ENCODE measurements at places on chromosomes 3 and 15.

GRCh38 chr3:195209847-195210265 is 61.1 kb downstream of the XXYLT1 start:
- no peak for DNase-seq

- DNase-seq, result no peak
Measured at GRCh38 chr15:80003934-80004472, 33.0 kb upstream of the BCL2A1 start.

DNA sequence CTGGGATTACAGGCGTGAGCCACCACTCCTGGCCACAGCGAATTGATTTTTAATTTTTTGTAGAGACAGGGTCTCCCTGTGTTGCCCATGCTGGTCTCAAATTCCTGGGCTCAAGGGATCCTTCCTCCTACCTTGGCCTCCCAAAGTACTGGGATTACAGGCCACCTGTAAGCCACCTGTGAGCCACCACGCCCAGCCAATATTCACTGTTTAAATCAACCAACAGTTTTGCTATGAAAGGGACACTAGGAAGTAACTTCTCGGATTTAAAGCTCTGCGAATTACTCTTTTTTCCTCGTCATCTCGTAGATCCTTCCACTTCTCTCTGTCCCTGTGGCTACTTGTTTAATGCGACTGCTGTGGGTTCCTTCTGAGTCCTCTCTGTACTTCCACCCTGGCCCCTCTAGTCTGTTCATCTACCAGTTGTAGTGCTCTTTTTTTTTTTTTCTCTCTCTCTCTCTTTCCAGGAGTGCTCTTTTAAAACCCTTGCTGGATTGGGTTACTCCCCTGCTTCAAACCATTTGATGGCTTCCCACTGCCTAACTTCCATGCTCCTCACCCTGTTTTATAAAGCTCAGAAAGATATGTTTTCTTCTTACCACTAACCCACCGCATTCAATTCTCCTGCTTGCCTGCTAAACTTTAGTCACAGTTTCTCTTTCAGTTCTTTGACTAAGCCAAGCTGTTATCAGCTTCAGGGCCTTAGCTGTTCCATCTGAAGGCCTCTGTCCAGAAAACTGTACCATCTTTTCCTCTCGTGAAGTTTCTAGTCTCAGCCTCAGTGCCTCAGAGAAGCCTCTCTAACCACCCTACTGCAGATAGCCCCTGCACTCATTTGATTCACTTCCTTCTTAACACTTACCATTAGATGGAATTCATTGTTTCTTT is 12.4 kb downstream of the RTF1 start:
- DNase-seq, result no peak

DNA sequence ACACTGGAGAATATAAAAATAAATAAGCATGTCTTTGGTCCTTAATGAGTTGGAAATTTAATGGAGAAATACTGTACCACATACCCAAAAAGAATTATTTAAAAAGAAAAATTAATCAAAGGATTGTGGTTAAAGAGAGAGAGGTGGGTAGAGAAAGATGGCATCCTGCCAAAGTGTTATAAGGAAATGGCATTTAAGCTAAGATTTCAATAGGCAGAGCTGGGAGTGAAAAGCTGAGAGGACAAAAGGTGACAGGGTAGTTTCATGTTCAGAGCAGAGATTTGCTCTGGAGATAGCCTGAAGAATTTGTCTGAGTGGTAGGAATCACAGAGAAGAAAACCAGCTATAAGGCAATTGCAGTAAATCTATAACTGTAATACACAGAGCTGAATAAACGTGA is 181.0 kb downstream of the SI start:
- DNase-seq, result no peak

GRCh38 chr3:99777708-99778107 is 40.0 kb upstream of the CMSS1 start:
- DNase-seq, result no peak

- no peak for DNase-seq
Measured at GRCh38 chr15:53758412-53758811, 1.1 kb downstream of the WDR72 start.

- no peak for DNase-seq
Measured at GRCh38 chr15:69096196-69096595, 64.2 kb upstream of the GLCE start.

GRCh38 chr3:24177201-24177600 is 232.1 kb downstream of the NR1D2 start:
- no peak for DNase-seq

DNA sequence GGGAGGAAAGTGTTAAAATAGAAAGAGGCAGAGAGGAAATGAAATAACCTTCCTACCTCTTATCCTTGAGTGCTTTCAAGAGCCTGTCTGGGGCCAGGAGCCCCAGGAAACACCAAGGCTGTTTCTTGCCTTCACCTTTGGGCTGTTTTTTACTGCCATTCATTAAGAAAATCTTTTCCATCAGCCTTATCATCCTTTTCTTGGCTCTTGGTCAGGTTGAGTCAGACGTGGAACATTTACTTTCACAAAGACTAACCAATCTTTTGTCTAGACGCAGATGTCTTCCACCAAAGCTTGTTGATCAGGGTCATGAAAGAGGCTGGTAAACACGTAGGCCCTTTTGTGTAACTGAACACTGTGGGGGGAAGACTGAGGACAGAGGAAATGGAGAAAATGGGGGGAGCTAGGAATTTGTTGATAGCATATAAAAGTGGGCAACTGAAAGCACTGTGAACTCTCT is 151.0 kb upstream of the THBS1 start:
- no peak for DNase-seq

DNA sequence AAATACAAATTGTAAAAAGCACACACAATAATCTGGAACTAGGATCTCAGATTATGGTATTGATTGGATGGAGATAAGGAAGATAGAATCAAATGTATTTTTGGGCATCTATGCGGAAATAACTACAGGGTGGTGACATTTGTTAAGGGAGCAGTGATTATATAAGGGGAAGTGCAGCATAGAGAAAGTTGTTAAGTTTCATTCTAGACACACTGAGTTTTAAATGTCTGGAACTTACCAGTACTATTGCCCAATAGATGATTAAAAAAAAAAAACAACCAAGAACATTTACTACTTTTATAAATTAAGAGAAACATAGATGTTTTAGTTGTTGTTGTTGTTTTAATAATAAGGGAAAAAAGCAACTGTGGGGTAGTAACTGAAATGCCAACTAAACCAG is 32.1 kb upstream of the C3orf38 start:
- DNase-seq, result no peak

DNA sequence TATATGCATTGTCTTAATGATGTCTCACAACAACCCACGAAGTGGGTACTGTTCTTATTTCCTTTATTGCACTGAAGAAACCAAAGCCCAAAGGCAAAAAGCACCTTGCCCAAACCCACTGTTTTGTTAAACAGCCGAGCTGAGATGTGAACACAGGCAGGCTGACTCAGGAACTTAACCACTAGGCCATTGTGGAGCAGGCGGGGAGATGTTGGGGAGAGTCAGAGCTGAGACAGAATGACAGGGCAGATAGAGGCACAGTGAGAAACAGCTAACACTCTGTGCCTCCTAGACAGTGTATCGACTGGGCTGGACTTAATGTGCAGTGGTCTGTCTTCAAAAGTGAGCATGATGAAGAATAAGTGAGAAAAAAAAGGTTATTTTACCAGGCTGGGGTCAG is 56.5 kb downstream of the RPLP1 start:
- DNase-seq, result no peak

- DNase-seq, result no peak
Measured at GRCh38 chr15:80823995-80824394, 44.8 kb downstream of the CEMIP start.

DNA sequence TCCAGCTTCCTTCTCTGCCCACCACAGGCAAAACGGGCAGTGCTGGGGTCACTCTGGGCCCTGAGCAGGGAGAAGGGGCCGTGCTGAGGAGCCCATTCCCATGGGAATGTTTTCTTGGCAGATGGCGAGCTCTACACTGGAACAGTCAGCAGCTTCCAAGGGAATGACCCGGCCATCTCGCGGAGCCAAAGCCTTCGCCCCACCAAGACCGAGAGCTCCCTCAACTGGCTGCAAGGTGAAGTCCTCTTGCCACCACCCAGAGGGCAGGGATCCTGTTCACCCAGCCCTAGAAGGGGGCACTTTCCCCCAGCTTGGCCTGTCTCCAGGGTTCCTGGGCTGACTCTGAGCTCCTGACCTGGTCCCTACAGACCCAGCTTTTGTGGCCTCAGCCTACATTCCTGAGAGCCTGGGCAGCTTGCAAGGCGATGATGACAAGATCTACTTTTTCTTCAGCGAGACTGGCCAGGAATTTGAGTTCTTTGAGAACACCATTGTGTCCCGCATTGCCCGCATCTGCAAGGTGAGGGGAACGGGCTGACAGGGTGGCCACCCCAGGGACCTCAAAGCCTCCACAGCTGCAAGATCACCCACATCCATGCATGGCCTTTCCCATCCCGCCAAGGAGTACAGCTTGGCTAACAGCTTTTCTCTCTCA is 12.4 kb downstream of the CIB1 start:
- DNase-seq, result no peak

GRCh38 chr3:154496978-154497377 is 67.0 kb upstream of the GPR149 start:
- DNase-seq, result no peak

DNA sequence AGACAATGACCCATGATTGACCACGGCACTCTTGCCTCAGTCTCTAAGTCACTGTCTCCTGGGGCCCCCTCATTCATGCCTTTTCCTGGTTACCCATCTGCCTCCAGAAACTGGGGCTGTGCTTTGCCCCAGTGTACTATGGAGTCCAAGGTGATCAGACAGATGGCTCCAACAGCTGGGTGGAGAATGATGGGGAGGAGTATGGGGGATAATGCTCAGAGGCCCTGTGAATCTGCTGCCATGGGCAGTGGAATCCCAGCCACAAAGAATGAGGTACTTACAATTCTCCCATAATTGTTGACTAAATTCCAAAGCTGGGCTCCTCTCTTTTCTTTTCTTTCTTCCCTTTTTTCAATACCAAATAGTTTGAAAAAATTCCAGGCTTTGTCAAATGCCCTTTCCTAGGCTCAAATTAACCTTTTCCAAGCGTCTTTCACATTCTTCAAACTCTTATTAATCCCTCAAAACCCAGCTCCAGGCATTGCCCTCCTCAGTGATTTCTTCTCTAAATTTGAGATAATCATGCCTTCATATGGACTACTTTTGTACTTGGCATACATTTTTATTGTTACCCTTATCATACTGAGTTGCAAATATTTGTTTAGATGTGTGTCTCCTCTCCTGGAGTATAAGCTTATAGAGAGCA is 148.5 kb upstream of the ICE2 start:
- DNase-seq, result no peak

DNA sequence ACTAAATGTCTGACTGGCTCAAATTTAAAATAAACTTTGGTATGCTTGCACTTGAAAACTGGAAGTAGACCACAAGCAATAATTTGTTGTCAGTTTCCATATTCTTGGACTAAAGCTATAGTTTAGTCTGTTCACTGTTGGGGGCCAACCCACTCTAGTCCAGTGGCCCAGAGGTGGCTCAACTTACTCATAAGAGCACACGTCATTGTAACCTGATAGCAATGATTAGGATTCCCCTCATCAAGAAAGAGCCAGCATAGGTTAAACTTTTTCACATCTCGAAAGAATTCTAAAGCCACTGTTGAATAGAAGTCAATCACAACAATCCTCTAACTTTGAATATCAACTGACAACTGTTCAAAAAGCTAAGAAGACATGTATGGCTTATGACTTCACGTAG is 147.0 kb downstream of the MEIS2 start:
- no peak for DNase-seq

DNA sequence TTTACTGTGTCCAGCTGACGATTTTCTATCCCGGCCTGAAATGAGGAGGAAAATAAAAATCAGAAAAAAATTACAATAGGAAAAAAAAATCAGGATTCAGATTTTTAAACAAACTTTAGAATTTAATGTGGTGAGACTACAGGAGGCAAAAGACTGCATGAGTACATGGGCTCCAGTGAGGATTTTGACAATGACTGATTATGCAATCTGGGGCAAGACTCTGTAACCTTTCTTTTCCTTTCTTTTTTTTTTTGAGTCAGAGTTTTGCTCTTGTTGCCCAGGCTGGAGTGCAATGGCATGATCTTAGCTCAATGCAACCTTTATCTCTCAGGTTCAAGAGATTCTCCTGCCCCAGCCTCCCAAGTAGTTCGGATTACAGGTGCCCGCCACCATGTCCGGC is 29.9 kb downstream of the SPG11 start:
- no peak for DNase-seq

DNA sequence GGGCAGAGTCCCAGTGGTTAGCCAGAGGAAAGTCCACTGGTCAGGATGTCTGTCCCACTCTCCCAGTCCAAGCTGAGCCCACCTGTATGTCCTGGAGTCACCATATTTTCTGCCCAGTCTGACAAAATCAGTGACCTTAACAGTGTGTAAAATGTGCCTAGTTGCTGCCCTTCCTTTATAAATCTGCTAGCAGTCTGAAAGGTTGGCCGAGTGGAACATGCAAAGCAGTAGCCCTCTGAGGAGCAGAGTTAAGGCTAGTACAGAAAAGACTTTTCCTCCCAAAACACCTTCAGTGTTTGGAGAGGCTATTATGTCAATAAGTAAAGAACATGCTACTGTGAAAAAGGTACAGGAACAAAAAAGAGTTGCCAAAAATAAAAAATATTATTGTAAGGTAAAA is 15.3 kb downstream of the TTC21A start:
- DNase-seq, result no peak

DNA sequence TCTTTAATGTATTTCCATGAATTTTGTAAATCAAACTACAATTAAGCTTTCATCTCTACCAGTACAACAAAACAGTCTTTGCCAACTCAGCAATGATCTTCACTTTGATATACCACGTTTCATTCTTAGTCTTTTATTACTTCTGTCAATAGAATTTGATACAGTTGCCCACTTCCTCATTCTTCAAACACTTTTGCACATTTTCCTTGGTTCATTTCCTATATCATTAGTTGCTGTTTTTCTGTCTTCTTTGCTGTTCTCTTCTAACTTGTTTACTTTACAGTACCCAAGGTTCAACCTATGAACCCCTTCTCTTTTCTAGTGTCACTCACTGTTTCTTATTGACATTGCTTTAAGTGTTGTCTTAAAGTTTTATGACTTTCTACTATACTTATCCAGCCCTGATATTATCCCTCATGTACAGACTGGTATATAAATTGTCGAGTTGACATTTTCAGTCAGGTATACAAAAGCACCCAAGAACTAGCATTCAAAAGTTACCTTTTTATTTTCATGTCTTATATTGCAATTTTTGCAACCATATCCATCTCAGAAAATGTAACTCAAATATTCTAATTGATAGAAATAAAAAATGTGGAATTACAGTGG is 903.1 kb downstream of the NSUN3 start:
- DNase-seq, result no peak

DNA sequence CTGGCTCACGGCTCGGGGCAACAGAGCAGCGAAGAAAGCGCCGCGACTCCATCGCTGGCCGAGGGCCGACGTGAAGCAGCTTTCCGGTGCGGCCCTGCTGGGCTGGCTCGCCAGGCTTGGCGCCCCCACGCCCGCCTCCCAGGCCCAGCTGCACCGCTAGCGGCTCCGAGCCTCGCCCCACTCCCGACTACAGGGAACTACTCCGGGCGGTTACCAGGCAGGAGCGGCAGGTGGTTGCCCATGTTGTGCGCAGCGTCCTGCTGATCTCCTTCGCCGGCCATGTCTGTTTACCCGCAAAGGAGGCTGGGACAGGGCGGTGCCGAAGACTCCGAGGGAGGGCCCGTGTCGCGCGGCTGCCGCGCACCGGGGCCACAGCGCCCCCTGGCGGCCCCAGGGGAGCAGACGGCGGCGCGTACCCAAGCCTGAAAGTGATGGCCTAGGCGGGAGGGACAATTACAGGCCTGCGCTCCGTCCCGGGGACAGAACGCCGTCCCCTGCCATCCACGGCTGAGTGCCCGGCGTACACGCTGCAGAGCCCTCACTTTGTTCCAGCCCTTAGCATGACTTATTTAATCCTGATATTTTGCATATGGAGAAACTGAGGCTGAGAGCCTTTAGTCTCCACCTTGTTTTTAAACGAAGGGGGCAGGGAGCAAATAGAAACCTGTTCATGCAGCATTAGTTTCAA is at the start of gene CRBN:
Gene CRBN (minus strand): TSS at position 285 of the 688 bp plus-strand sequence. CDS start 4 bp downstream, at position 281.
- no peak for DNase-seq

Measured in NCI-H1436 treated with DMSO at 0.1 percent for 48 hours (cell line).